ENCODE measurements at places on chromosomes 3 and 15.

DNA sequence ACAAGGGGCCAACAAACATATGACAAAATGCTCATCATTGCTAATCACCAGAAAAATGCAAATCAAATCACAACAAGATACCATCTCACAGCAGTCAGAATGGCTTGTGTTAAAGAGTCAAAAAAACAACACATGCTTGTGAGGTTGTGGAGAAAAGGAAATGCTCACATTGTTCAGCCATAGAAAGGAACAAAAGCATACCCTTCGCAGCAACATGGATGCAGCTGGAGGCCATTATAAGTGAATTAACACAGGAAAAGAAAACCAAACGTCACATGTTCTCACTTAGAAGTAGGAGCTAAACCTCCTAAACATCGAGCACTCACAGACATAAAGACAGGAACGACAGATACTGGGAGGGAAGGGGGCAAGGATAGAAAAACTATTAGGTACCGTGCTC, 678.4 kb upstream of the GRM7 start:
- DNase-seq: peak; percentile 0

DNA sequence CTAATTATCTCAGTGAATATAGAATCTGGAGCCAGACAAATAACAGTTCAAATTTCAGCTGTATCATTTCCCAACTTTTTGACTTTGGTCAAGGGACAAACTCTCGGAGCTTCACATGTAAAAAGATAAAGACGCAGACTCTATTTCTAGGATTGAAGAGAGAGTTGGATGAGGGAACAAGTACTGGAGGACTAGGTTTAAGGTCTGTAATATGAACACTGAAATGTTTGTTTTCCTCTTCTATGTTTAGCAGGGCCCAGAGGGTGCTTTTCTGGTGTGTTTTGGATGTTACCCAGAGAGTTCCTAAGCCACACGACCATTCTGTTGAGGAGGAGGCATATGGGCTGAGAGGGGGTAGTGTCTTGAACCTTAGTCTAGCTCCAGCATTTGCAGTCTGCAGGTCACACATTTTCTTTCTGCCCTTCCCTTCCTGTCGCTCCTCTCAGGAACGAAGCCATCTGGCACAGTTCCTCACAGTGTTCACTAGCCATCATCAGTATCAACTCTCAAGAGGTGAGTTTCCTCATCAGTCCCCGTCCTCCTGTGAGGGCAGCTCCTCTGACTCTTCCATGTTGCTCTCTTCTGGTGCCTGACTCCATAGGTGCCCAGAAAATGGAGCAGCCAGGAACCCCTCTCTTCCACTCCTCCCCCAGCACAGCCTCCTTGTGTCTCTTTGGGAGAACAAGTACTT, 250.1 kb downstream of the SQOR start:
- DNase-seq: no peak

DNA sequence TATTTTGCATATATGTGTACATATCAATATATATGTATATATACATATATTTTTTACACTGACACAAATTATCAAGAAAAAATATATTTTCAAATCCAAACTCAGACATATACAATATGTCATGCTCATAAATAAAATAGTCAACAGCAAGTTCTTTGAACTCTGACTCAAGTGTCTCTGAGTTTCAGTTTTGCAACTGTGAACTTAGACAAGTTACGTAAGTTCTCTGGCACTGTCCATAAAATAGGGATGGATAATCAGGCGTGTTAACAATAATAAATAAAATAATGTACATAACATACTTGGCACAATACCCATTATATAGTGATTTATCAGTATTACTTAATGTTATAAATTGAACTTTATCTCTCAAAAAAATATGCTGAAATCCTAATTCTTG, 12.1 kb upstream of the XRN1 start:
- DNase-seq: no peak

- DNase-seq: no peak
These were observed 1.6 kb downstream of the THBS1 start for GRCh38 chr15:39582286-39582976.

DNA sequence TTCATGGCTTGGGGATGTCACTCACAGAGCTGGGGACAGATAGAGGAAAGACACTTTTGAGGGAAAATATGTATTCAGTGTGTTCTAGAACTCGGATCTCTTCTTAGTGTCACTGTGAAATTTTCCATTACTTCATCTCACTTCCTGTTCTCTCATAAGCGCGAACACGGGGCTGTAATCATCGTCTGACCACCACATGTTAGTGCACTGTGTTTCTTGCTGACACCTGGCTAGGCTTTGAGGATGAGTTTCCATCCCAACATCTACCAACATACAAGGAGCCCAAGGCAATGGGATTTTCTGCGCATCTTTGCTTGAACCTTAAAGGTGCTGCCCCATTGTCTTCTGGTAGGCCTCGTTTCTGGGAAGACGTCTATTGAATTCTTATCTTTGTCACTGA, 84.0 kb downstream of the LIPC start:
- DNase-seq: no peak

GRCh38 chr3:53134631-53135232, 4.5 kb upstream of the RFT1 start:
- peak; percentile 10 for DNase-seq

GRCh38 chr3:32597656-32598055, 27.0 kb upstream of the DYNC1LI1 start:
- no peak for DNase-seq

DNA sequence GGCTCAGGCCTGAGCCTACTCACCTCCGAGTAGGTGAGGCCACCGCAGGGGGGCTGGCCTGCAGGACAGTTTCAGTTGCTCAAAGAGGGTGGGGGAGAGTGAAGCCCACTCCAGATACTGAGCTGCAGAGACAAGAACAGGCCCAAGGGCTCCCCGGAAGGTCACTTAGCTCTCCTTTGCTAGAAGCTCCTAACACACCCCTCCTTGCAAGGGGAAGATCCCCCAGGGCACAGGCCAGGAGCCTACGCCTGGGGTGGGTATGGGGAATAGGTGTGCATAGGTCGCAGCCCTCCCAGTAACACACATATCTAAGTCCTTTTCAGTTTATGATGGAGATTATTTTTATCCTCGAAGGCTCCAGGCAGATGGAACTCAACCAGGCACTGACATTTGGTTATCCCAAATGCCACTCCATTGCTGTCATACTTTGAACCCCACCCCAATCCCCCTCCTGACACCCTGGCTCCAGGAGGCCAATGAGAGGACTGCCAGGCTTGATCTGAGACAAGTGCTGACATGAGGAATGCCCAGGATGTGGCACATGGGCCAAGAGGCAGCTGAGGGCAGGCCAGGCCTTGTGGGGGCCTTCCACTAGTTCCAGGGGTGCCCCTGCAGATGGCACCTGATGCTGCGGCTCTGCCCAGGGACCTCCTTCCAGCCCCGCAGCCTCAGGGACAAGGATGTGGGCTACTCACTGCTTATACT, 1.1 kb upstream of the MUSTN1 start:
- no peak for DNase-seq

- DNase-seq: no peak
These were observed 172.3 kb upstream of the MCTP2 start for GRCh38 chr15:94059013-94059587.

- DNase-seq: no peak
These were observed 1151.8 kb upstream of the ALCAM start for GRCh38 chr3:104214937-104215336.

DNA sequence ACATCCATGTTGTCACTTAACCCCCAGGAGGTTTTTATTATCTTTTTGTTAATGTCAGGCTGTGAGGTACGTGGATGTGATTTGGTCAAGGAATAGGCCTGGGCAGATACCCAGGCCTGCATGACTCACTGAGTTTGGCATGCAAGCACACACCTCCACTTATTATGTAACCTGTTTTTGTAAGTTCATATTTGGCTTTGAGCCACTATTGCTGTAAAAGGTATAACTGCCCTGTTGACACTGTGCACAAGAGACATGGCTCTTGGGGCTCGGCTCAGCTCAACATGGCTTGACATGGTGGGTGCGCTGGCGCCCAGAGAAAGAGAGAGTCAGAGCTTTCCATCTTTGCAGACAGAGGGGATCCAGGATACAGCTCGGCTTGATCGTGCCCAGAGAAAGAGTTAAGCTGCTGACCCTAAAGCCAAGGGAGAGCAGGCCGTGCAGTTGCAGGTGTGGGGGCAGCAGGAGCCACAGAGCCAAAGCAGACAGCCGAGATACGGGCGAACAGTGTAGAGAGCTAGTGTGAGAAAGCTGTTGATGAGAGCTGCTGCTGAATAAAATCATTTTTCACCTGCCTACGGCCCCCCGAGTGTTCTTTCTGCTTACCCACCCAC, 67.9 kb upstream of the UNC13C start:
- DNase-seq: no peak

DNA sequence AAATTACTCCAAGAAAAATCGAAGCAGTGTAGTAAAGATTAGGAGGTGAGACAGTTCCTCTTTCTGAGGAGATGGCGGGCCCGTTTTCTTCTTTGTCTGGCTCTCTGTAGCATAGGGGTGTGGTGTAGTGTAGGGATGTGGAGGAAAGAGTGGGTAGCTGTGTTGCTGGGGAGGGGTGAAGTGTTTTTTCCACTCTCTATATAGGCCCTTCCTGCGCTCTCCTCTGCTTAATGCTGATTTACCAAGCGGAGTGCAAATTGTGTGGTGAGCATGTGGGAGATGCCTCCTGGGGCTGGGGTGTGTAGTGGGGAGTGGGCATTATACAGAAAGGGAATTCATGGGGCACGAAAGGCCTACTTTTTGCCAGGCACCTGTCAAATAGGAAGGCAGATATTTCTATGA, 94.9 kb downstream of the ST6GAL1 start:
- no peak for DNase-seq

- DNase-seq: no peak
These were observed at the start of gene PCOLCE2 for GRCh38 chr3:142888481-142889211. Gene PCOLCE2, minus strand, starts transcription at chr3:142889083. Its CDS starts 187 bp downstream, at chr3:142888896.

DNA sequence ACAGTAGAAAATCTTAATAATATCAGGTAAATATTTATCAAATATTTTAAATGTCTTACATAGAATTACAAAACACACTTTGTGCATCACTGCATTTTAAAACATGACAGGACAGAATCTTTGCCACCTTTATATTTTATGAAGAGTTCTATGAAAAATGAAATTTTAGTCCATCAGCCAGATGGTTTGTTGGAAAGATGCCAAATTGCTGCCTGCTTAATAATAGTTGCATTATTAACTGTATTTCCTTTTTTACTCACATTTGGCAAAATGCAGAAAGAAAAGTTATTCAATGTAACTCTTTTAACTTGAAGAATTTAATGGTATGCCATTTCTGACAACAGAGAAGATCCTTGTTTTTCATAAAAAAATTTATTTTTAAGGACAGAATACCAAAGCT, 1271.6 kb downstream of the NSUN3 start:
- DNase-seq: no peak

GRCh38 chr3:9715136-9715535, 11.5 kb downstream of the CPNE9 start:
- peak; percentile 34 for DNase-seq

GRCh38 chr15:88907111-88907510, 6.1 kb downstream of the MFGE8 start:
- no peak for DNase-seq

DNA sequence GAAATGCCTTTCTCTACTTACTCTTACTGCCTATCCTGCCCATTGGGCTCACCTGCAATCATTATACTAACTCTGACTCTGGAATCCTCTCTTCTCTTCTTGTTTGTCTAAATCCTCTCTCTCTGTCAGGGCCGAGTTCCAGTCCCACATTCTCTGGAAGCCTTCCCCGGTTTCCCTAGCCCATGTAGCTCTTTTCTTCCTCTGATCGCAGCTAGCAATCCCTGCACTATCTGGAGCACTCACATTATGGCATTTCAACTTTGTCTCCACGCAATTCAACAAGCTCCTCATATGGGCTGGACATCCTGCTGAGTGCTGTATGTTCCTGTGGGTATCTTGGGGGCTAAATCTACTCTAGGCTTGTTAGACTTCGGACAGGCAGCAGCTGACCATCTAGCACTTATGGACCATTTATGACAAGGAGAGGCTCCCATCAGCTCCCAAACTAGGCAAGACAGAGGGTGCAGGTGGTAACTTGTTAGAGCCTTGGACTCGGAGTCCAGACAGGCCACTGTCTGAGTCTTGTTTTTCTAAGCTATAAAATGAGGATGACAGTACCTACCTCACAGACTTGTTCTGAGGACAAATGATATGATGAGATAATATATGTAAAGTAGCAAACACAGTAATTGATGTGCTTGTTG, 58.3 kb downstream of the EPHB3 start:
- no peak for DNase-seq

Measured in NCI-H774 (cell line).